ENCODE measurements at places on chromosomes 3 and 15.

DNA sequence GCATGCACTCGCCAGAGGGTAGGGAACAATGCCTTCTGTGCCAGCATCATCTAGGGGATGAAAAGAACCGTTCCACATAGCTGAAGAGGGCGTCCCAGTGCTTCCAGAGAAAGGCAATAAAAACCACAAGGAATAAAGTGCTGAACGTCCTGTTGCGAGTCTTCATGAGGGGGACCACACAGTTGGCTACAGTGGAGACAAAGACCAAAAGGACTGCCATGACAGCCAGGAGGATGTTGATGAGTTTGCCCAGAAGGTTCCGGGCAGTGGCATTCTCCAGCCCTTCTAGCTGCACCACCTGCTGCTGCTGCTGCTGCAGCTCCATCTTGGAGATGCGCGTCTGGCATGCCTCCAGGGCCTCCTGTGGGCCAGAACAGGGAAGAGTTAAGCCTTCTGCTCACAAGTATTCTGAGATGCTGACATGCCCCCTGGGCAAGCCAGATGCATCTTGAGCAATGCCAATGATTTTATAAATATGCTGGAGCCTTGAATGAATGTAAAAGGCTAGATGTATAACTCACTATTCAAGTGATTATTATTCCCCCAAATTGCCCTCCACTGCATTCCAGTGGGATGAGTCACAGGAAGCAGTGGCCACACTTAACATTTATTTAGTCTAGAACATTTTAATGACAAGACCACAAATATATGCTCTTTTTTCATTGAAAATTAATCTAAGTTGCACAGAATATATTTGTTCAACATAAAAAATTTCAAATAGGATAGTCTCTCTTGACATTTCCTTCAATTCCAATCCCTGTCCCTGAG is 45.1 kb upstream of the PLXND1 start:
- no peak for DNase-seq

DNA sequence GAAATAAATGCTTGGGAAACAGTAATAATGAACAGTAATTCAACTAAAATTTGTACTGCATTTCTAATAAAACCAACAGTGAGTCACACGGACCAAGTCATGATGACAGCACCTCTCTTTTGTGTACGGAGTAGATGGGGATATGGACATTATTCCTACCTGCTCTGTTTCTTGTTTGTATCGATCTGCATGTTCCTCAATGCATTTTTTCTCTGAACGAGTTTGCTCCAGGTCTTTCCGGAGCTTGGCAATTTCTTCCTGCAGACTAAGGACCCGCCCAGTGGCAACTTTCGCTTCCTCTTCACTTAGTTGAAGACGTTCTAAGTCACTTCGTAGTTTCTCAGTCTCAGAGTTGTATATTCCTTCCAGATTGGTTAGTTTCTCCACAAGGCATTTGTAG is 74.4 kb upstream of the MYO5C start:
- no peak for DNase-seq

DNA sequence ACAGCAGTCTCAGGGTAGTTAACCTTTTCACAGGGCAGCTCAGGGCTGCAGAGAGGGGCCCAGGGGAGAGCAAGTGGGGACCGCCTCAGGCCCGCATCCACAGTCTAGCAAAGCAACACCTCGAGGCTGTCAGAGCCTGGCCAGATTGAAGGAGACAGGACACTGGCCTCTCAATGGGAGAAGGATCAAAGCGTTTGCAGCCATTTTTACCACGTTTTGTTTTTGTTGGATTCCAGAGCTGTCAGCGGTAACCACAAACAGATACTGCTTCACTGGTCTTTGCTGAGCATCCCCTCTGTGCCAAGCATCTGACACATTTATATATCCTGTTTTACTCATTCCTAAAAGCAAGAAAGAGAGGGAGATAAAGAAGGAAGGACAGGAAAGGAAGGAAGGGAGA is 153.8 kb downstream of the SHQ1 start:
- DNase-seq: no peak

GRCh38 chr3:163939926-163940325 is 1138.4 kb downstream of the SI start:
- no peak for DNase-seq

- no peak for DNase-seq
Measured at GRCh38 chr3:38371541-38372213, 25.1 kb downstream of the XYLB start.

- DNase-seq: no peak
Measured at GRCh38 chr15:68326711-68327354, 49.3 kb downstream of the FEM1B start.

DNA sequence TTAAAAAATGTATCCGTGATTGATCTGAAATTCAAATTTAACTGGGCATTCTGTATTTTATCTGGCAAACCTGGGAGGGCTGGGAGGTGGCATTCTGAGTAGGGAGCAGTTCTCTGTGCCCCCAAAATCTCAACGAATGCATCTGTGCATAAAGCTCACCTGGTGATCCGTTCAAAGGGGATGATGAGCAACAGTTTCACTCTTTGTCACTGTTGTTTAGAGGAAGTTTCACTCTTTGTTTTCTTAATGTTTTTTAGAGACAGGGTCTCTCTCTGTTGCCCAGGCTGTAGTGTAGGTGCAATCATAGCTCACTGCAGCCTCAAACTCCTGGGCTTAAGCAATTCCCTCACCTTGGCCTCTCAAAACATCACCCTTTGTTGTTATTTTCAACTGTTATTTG is 186.7 kb downstream of the SSR3 start:
- DNase-seq: no peak

GRCh38 chr15:70453766-70454165 is 309.6 kb downstream of the UACA start:
- DNase-seq: no peak

DNA sequence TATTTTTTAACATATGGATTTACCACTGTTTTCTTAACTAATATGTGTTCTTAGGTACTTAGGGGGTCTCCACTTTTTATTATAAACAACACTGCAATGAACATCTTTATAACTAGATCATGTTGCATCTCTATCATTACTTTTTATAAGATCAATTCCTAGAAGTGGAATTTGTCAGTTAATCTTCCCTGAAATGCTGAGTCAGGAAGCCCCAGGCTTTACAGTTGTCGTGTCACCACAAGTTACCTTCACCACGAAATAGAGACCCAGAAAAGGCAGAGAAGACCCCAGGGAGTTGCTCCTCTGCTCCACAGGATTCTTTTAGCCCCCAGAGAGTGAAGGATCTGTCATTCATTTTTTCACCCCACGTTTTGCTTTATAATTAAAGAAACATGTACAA is 34.5 kb upstream of the ERC2 start:
- no peak for DNase-seq

- DNase-seq: no peak
Measured at GRCh38 chr3:70615286-70615685, 302.8 kb upstream of the MDFIC2 start.

DNA sequence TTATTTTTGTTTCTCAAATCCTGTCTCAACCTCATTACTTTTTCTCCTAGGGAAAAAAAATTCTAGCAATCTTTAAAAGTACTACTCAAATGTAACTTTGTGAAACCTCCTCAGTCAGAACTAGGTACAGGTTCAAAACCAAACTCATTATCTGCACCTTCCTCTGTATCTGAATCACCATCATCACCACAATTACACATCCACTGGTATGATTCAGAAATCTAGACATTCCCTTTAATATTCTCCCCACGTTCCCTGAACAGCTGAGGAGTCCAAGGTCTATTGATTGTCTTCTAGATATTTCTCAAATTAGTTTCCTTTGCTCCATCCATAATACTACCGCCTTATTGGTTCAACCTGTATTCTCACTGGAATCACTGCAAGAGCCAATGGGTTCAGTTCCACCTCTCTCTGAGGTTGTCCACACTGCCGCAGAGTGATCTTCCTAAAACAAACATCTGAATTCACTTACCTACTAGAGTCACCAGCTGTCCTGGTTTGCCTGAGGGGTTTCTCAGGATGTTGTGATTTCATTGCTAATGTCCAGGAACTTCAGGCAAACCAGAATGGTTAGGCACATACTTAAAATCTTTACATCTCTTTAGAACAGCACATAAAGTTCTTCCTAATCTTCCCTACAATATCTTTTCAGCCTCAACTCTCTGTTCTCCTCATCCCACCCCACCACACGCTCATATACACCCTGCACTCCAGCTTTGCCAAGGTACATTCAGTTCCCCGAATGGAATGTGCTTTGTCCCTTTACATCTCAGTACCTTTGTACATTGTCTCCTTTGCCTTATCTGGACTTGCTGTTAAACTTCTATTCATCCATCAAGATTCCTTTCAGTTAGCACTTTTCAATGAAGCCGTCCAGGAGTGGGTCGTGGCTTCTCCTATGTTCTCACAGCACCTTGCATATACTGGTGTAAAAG is 24.2 kb downstream of the ATP13A4 start:
- no peak for DNase-seq

DNA sequence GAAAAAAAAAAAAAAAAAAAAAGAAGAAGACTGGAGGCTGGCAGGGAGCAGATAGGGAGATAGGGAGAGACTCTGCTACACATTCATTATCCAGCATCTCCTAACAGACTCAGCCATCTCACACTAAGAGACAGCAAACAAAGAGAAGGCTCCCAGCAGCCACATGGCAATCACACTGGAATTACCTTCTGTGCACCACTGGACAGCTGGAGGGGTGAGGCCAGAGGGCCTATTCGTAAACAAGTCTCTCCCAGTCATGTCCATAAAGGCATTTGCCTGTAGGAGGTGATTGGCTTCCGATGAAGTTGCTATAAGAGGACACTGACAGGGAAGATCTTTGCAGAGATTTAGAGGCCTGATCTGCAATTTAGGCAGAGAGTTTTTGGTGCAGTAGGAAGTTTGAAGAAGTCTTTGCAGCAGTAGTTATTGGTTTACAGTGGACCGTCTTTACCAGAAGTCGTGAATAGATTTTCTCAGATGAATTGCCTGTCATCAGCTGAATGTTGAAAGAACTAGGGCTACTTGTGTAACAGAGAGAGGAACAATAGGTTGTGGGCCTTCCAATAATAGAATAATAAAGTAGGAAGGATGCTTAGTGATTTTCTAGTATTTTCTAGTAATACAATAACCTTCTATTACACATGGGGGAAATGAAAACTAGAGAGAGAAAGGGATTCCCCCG is 89.7 kb downstream of the TP63 start:
- no peak for DNase-seq

DNA sequence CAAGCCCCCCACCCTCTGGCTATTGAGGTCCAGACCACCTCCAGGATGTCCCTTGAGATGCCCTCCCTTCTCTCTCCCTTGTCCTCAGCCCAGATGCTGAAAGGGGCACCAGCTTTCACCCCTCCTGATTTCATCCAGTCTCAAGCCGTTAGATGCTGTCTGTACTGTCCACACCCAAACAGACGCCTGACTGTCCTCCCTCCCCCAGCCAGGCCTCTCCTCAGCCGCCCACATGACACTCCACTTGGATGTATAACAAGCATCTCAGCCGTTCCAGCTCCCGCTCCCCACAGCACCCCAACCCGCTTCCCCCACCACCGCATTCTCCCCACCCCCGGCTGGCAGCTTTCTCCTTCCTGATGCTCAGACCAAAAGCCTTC is 25.0 kb upstream of the CYP11A1 start:
- no peak for DNase-seq

DNA sequence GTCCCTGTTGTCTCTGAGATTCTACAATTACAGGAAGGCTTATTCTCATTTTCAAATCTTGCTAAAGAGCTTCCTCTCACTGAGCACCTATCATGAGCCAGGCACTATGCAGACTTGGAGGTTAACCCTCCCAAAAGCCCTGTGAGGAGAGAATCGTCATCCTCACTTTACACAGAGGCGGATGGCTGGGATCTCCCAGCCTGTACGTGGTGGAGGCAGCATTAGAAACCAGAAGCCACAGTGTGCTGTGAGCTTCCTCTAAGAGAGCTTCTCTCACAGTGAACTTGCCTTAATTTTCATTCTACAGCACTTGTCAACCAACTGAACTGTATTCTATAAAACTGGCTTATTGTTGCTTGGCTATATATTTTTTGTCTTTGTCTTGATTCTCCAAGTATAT is 6.1 kb upstream of the DGKG start:
- DNase-seq: no peak

DNA sequence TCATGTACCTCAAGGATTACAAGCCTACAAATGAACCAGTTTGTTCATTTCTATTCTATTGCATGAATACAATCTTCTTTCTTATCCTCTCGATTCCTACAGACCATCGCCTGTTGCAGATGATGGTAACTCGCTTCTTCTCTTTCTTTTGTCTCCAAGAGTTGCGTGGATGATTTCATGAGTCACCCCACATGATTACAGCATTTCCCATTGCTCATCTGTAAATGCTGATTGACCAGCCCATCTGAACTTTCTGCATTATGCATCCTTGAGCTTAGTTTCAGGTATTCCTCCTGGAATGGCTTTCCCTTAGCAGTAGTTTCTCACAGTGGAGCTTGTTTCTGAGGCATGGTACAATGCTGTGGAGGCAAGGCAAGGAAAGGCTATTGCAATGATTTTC is 109.6 kb upstream of the TOPAZ1 start:
- DNase-seq: no peak

GRCh38 chr3:15805756-15806266 is 8.0 kb upstream of the ANKRD28 start:
- peak; percentile 60 for DNase-seq

GRCh38 chr3:132625613-132626012 is 28.5 kb downstream of the ACKR4 start:
- DNase-seq: no peak

- DNase-seq: no peak
Measured at GRCh38 chr3:143963946-143964345, 7.7 kb upstream of the DIPK2A start.
